ENCODE measurements at places on chromosomes 13 and 19.

- peak; percentile 18 for DNase-seq
Observed at GRCh38 chr13:40589285-40590109, 76.9 kb downstream of the FOXO1 start.

- no peak for DNase-seq
Observed at GRCh38 chr19:13091400-13092157, 11.1 kb downstream of the LYL1 start.

GRCh38 chr13:75932636-75933035, 296.5 kb downstream of the LMO7 start:
- DNase-seq, result no peak

- DNase-seq, result peak; percentile 4
Observed at GRCh38 chr13:112943309-112944125, 25.5 kb upstream of the MCF2L start.

- peak; percentile 78 for DNase-seq
Observed at GRCh38 chr19:49983645-49984229, 22.8 kb upstream of the SIGLEC11 start.

GRCh38 chr13:100234006-100234405, 145.1 kb downstream of the PCCA start:
- DNase-seq, result no peak

DNA sequence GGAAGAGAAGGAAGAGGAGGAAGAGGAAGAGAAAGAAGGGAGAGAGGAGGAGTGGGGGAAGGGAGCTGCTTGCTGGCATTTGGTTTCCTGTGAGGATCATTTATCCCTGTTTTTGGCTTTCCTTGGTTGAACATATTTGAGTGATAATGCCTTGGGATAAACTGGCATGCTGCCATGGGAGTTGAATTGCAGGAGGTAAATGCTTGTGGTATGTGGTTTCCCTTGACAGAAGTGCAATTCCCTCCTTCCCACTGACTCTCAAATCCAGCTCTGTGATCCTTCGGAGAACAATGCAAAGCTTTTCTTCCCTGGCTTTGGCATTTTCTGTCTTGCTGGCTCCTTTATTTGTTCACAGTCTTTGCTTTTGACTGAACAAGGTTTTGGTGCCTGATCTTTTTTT, 27.2 kb upstream of the CBY2 start:
- DNase-seq, result no peak

DNA sequence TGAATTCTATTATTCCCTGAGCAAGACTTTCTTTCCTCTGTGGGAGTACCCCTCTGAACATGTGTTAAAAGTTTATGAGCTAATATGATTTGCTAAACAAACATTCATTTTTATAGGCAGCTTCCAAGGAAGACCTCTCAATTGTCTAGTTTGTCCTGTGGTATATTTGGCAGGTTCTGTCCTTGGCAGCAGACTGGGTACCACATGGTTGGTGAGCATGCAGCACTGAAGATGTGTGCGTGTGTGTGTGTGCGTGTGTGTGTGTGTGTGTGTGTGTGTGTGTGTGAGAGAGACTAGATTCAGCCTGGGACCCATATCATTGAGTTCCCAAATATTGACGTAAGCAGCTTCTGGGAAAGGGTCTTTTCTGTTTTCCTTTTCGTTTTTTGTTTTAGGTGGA, 24.0 kb downstream of the FGF9 start:
- no peak for DNase-seq

- DNase-seq, result no peak
Observed at GRCh38 chr19:48969276-48970138, 4.4 kb downstream of the FTL start.

DNA sequence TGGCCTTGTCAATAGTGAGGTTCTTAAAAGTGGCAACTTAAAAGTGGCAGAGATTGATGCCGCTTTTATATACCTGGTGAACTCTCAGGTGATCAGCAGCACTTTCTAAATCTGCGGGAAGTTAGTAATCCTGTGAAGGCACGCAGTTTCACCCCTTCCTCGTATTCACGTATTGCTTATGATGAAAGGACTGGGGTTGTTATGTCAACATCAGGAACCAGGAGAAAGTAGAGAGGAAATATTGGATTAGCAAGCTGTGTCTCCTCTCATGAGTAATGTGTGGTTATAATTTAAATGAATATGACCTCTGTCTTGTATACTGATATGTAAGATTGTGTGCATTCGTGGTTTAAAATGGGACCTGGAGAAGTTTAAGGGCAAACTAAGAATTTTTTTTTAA, 544.6 kb downstream of the SLITRK6 start:
- no peak for DNase-seq

GRCh38 chr13:108185223-108185622, 30.1 kb downstream of the LIG4 start:
- DNase-seq, result no peak

DNA sequence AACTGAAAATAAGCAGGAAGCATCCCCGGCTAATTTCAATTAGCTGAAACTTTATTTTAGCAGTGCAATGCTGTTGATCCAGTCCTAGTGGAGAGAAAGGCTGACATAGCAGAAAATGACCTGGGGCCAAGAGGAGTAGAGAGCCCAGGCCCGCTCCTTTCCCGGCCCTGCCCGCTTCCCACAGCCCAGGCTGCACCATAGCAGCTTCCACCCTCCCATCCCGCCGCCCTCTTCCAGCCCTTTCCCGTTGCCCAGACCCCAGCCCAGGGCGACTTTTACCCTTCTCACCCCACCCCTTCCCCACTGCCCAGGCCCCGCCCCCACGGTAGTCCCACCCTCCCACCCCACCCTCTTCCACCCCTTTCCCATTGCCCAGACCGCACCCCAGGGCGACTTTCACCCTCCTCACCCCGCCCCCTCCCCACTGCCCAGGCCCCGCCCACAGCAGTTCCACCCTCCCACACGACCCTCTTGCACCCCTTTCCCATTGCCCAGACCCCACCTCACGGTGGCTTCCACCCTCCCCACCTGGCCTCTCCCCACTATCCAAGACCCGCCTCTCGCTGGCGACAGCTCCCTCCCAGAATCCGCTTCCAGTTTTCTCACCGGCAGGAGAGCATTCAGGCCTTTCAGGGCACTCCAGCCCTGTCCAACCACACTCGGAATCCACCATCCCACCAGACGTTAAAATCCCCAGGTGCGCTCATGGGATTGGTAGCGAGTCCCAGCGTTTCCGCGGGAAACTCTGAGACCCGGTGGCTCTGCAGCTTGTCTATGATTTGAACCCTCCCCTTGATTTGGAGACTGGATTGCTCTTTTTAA, 8.3 kb downstream of the ZNF160 start:
- no peak for DNase-seq

DNA sequence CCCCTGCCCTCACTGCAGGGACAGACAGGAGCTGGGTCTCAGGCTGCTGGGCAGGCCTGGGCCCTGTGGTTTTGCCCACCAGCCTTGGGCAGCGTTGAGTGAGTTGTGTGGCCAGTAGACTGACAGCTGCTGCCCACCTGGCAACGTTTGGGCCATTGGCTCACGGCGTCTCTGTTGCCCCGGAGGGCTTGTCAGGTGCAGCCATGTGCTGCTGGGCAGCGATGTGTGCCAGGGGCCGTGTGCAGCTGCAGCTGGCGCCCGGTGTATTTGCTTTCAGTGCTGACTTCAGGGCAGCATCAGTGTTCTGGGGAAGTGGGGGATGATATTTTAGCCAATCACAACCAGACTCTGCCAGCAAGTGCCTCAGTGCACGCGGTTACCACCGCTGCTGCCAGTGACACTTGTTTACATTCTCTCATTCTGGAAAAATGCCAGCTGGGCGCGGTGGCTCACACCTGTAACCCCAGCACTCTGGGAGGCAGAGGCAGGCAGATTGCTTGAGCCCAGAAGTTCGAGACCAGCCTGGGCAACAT, 10.6 kb downstream of the FZR1 start:
- DNase-seq, result peak; percentile 52

DNA sequence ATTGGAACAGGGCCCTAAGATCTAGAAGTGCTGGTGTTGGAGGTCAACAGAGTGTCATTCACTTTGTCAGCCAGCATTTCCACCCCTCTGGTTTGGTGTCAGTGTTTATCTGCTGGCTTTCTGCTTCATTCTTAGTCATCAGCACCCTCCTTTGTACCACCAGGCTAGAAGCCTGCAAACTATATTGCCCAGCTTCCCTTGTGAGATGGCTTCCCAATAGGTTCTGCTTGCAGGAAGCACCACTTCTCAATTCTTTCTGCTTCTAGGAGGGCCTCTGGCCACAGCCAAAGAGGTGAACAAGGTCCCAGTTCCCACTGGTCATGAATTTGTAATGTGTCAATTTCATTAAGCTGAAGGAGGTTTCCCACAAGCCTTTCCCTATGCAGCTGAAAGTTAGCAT, 36.4 kb upstream of the CALM3 start:
- DNase-seq, result no peak

- DNase-seq, result no peak
Observed at GRCh38 chr19:960020-960419, 24.1 kb upstream of the WDR18 start.

- DNase-seq, result no peak
Observed at GRCh38 chr19:485583-486236, 10.6 kb upstream of the MADCAM1 start.

DNA sequence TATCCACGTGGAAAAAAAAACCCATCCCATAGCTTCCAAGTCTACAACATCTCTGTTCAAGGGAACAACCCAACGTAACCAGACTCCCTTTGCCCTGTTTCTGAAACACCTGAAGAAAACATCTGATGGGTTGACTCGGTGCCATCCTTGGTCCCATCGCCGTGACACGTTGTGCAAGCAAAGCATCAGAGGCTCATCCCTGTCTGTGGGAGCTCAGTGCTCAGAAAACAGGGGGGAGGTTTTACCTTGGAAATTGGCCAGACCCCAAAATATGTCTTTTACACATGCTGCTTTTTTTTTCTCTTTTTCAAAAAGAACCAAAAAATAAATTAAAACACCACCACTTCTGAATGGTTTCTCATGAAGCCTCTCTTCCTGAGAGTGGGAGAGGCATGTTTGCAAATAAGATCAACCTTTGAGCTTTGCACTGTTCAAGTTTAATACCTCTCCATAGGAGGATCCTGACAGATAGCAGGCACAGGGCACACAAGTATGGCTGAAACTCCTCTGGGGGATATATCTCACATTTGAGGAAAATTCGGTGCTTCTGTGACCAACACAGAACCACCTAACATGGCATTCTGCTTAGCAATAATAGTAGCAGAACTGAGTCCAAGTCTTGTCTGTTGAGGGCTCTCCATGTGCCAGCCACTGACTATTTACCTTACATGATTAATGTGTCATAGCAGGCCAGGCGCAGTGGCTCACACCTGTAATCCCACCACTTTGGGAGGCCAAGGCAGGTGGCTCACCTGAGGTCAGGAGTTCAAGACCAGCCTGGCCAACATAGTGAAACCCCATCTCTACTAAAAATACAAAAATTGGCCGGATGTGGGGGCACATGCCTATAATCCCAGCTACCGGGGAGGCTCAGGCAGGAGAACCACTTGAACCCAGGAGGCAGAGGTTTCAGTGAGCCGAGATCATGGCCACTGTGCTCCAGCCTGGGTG, 7.0 kb upstream of the PVR start:
- DNase-seq, result no peak

DNA sequence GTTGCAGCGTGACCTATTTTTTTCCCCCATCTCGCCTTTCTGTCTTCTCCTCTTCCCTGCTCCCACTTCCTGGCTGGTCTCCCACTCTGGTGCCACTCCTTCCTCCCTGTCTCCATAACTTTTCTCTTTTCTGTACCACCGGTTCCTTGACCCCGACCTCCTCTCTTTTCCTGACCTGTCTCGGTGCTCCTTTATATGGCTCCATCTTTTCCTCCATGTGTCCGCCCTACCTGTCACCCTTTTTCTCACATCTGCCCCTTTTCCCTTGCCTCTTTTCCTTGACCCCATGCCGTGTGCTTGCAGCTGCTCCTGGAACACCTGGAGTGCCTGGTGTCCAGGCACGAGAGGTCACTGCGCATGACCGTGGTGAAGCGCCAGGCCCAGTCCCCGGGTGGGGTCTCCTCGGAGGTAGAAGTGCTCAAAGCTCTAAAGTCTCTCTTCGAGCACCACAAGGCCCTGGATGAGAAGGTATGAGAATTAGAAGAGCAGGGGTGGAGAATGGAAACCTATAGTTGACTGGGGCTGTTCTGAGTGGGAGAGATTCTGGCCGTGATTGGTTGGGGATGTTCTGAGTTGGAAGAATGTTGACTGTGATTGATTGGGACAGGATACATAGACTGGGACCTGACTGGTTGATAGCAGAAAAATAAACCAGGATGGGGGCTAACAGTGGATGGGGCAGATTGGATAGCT, 9.3 kb downstream of the PPFIA3 start:
- DNase-seq, result no peak

GRCh38 chr13:112574834-112575613, 12.9 kb downstream of the TUBGCP3 start:
- no peak for DNase-seq

DNA sequence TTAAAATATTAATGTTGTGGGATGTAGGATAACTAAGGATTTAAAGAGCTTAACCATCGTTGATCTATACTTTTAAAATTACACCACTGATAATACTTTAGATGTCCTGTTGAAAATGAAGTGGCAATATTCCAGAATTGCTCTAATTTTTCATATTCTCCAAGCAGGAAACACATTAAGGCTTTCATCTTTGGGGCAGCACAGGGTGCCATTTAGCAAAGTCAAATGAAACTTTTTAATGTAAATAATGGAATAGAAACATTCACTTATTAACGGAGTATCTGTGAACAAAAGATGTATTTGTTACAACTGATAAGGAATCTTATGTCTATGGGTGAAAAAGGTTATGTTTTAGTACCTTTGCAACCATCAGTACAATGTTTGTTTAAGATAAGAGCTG, 50.0 kb upstream of the MIR17HG start:
- no peak for DNase-seq

- DNase-seq, result peak; percentile 19
Observed at GRCh38 chr19:42606660-42607351, 12.1 kb upstream of the CEACAM8 start.

- DNase-seq, result no peak
Observed at GRCh38 chr13:80860845-80861244, 519.9 kb upstream of the SPRY2 start.

GRCh38 chr19:18131841-18132596, 20.9 kb upstream of the PIK3R2 start:
- DNase-seq, result no peak

- no peak for DNase-seq
Observed at GRCh38 chr13:46817095-46817494, 20.1 kb upstream of the ESD start.

DNA sequence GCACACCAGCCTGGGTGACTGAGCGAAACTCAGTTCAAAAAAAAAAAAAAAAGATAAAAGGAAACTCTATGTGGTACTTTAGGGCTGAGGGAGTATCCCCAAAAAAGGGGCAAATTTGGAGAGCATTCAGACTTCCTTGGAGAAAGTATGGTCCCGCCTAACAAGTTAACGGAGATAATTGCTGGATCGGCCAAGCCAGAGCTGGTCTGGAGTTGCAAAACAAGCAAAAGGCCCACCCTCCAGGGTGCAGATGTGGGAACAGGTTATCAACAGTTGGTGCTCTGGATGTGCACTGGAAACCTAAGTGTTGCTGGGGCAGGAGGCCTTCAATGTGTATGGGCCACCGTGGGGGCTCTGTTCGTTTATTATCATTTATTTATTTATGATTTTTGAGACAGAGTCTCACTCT, 2.8 kb downstream of the IQCN start:
- no peak for DNase-seq

DNA sequence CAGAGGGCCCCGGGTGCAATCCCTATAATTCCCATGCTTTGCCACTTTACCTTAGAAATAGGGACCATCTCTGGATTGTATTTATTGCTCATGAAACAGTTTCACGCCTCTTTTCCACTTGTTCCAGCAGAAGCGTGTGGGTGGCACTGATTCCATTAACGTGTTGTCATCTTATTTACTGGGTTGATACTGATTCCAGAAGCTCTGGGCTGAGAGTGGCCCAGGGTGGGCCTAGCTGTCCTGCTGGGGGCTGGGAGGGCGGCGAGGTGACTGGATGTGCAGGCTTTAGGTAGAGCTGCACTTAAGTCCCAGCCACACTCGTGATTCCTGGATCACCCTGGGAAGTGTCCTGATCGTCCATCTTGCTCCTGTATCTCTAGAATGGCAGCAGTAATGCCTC, 155.0 kb downstream of the TEX29 start:
- DNase-seq, result no peak

Measured in CD4-positive, alpha-beta T cell treated with Interleukin-15 for 4 hours (primary cell).